Activated CD4-positive, alpha-beta T cell treated with anti-CD3 and anti-CD28 coated beads for 24 hours (primary cell): ENCODE measurements at places on chromosomes 7 and 10.

DNA sequence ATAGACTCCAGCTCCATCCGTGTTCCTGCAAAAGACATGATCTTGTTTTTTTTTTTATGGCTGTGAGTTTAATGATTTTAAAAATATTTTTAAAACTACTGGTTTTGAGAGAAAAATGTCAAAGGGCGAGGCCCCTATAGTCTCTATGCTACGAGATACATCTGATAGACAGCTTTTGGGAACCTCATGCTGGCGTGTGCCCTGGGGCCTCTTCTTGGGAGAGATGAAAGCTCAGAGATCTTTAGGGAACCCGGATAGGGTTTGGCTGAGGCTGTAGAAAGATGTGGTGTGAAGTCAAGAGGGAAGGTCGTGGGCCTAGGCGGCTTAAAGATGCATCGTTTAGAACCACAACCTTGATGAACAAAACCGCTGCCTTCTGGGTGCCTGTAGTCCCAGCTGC is 70.2 kb downstream of the PDIA4 start:
- no peak for DNase-seq

DNA sequence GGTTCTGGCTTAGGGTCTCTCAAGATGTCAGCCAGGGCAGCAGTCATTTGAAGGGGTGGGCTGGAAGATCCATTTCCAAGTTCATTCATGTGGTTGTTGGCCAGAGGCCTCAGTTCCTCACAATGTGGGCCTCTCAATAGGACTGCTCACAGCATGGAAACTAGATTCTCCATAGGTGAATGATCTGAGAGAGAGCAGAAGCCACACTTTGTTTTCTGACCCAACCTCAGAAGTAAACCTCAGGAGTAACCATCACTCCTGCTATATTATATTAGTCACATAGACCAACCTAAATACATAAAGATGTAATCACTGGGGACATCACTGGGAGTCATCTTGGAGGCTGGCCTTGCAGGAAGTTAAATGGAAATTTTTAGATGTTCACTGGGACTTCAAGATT is 42.2 kb downstream of the GBF1 start:
- DNase-seq: no peak

DNA sequence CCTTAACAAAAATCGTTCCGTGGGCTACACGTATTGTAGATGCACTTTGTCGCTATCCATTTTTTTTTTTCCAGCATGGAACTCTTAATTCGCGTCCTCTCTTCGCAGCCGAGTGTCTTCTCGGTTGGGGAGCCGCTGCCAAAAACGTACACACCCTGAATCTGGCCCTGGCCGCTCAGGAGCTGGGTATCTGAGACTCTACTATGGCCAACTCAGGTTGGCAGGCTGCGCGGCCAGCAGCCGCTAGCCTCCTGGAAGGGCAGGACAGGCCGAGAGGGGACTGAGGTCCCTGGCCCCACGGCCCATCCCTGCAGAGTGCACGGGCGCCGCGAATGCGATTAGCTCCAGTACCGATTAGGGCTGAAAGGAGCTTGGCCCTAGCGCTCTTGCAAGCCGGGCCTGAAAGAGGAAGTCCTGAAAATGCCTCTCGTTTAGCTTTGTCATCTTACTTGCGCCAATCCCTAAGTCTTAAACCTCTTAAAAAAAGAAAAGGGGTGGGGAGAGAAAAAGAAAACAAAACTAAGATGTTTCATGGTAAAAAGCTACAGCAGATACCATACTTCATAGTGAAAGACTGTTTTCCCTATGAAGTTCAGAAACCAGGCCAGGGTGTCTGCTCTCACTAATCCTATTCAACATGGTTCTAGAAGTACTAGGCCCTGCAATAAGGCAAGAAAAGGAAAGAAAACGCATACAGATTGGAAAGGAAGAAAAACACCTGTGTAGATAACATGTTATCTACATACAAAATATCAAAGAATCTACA is 113.2 kb upstream of the RHEB start:
- DNase-seq: peak; percentile 17

DNA sequence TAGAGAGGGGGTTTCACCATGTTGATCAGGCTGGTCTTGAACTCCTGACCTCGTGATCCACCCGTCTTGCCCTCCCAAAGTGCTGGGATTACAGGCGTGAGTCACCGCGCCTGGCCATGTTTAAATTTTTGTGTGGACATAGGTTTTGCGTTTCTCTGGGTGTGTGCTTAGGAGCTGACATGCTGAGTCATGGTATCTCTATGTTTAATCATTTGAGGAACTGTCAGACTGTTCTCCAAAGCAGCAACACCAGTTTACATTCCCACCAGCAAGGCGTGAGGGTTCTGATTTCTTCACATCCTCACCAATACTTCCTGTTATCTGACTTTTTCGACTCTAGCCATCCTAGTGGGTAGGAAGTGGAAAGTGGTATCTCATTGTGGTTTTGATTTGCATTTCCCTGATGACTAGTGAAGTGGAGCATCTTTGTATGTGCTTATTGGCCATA is 153.7 kb downstream of the DNAJB6 start:
- no peak for DNase-seq

- no peak for DNase-seq
These were observed 68.5 kb downstream of the TBXAS1 start for GRCh38 chr7:139897422-139898090.

DNA sequence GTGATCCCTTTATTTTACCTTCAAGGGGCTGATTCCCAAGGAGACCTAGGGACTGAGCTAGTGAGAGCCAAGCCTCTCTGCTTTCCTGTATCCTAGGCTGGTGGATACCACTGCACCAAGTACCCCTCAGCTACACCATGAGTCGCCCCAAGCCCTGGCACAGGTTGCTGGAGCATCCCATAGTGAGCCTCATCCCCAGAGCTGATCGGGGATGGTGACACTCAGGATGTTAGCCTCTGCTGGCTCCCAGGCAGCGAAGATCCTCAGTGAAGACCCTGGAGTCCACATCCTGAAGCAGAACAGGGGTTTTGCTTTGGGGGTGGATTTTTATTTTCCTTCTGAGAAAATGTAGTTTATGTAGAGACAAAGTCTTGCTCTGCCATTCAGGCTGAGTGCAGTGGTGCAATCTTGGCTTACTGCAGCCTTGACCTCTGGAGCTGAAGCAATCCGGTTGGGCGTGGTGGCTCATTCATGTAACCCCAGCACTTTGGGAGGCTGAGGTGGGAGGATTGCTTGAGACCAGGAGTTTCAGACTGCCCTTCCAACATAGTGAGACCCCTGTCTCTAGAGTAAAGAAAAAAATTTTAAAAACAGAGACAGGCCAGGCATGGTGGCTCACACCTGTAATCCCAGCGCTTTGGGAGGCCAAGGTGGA is 12.5 kb upstream of the ZNF212 start:
- no peak for DNase-seq
